ENCODE measurements at places on chromosomes 5 and 9. TPM values are rescaled to one million over a fixed set of nuclear protein-coding genes. Genes with fewer than 3 reads are reported as not detected.

GRCh38 chr9:82565188-82565969 lies 497.6 kb downstream of the RASEF start:
- no peak for DNase-seq

DNA sequence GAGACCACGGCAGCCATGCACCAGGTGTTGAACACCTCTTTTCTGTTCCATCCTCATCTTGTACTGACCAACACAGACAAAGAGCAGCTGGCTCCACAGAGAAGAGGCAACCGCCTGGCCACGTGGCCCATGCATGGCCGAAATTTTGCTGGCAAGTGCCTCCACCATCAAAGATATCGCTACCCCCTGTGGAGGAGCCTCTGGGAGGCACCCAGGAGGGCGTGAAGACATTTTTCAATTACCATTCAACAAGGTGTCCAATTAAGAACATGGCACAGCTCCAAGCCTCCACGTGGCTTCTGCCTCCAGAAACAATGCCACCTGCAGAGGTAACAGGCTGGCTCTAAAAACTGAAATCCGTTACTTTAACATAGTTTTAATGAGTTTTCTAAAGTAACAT lies 54.4 kb upstream of the CKS2 start:
- no peak for DNase-seq

- DNase-seq = no peak
Measured at GRCh38 chr5:68450245-68450852, 234.8 kb downstream of the PIK3R1 start.

- no peak for DNase-seq
Measured at GRCh38 chr5:164353155-164353554, 847.7 kb downstream of the MAT2B start.

Gene ADAMTSL2
- total RNA-seq = 1.1 TPM

DNA sequence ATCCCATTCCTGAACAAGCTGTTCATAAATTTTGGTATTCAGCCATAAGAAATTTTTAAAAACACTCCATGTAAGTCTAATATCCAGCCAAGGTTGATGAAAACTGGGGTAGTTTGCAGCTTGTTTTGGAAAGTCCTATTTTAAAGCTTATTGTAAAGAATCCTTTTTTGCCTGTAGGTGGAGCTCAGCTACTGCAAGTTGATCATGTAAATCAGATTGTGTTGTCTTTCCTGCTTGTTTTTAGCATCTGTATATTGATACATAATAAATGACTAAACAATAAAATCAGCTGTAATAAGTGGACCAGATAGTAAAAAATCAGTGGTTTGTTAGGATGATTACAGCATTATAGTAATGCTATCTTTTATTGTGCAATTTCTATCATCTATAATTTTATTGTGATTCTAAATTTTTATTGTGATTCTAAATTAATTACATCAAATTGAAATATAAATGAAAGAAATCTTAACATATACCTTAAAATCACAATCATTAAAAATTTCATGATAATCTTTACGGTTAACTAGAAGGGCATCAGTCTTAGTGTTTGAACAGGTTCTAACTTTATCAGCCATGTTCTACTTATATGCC lies 42.4 kb downstream of the CWC27 start:
- no peak for DNase-seq

- no peak for DNase-seq
Measured at GRCh38 chr9:74570879-74571512, 73.9 kb downstream of the RORB start.

- no peak for DNase-seq
Measured at GRCh38 chr9:106885451-106885850, 22.5 kb downstream of the ZNF462 start.

Gene SPATA9
- total RNA-seq = not detected

DNA sequence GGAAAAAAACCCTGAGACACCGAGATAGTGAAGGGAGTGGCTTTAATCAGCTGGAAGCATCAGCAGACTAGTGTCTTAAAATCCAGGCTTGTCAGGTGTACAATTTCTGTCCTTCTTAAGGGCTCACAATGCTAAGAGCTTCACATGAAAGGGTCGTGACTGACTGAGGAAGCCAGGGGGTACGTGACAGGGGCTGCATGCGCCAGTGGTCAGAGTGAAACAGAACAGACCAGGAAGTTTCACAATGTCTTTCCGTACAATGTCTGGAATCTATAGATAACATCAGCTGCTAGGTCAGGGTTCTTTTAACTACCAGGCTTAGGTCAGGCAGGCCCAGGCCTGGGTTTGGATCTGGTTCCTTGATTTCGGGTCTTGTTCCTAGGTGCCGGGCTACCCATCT lies 253.0 kb downstream of the CDH10 start:
- DNase-seq = no peak

Gene PDZD2
- total RNA-seq = 25.6 TPM

GRCh38 chr9:92740009-92740408 lies 24.6 kb downstream of the BICD2 start:
- DNase-seq = no peak

- no peak for DNase-seq
Measured at GRCh38 chr9:85404911-85405565, 336.7 kb downstream of the AGTPBP1 start.

DNA sequence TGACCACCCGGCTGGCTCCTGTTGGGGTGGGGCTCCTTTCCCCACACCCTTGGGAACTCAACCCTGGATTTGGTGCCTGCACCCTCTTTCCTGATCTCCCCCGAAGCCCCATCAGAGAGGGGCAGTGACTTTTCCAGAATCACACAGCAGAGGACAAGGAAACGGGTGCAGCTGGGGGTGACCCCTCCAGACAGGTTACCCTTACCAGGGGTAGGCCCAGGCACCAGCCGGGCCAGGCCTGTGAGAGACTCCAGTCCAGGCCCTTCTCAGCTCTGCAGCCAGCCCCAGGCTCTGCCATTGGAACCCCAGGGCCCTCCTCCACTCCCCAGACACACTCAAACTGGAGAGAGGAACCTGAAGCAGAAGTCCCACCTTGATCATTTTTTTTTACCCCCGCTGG lies 19.0 kb upstream of the PHYHD1 start:
- DNase-seq = no peak

DNA sequence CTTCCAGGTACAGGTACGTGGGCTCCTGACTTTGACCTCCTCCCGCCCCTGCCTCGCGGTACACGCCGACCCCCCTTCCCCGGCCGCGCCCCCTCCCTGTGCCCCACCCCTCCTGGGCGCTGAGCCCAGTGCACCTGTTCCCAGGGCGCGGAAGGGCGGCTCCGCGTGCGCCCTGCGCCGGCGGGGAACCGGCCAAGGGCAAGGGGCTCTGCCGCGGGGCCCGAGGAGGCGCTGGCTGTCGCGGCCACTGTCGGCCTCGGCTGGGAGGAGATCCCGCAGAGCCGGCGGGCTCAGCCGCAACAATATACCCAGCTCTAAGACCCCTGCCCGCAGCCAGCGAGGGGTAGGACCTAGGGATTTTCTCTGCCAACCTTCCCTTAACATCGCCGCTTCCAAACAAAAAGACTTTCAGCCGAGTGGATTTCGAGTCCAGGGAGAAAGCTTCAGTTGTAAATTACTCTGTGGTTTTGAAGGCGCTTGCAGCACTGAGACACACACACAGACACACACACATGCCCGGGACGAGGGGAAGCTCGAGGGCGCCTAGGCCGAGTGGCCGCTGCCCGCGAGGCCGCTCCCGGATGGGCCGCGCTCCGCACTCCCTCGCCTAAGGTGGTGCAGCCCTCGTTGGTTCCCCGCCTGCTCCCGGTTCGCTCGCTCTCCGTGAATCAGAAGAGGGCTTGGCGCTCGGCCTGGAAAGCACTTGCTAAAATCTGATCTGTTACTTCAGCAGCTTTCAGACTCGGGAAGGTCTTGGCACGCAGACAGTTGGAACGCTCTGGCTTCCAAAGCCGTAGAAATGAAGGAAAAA lies 1.2 kb downstream of the FGF18 start:
- DNase-seq = no peak

DNA sequence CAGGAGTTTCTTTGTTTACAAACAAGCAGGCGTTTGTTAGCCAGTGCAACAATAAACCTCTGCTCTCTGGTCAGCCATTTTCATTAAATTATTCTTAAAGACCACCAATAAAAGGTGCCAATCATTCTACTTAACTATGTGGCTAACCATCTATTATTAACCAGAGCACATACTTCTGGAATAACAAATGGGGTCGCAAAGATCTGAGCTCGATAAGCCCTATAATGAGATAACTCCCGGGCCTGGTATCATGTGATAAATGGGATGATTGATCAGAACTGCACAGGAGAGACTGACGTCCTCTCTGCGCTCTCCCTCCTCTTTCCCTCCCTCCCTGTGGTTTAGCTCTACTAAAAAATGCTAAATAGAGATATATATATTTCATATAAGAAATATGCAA lies 488.2 kb downstream of the NTRK2 start:
- DNase-seq = no peak

- no peak for DNase-seq
Measured at GRCh38 chr9:130768265-130768664, 66.8 kb upstream of the ABL1 start.

- no peak for DNase-seq
Measured at GRCh38 chr9:114374936-114375335, 12.8 kb downstream of the AKNA start.

GRCh38 chr5:145479271-145479670 lies 355.9 kb downstream of the PRELID2 start:
- DNase-seq = no peak

Gene ZFP2
- 1.1 TPM for total RNA-seq

GRCh38 chr9:115142517-115143270 lies 24.7 kb upstream of the TNC start:
- no peak for DNase-seq

DNA sequence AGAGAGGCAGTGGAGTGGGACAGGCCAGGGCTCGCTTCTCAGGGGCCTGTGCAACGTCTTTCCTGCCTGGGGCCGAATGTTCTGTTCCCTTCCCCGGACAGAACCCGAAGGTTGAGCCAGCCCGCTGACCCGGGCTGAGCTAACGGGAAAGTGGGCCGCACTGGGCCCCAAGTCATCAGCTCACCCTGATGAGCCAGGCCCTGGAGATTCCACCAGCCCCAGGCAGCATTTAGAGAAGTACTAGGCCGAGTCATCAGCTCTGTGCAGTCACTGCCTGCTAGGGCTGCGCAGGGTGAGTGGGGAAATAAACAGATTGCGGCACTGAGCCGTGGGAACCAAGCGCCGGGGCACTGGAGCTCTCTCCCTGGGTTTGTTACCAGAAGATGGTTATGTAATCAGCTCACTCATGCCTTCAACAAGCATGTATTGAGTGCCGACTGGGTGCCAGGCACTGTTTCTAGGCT lies 29.1 kb upstream of the DUSP1 start:
- DNase-seq = peak; percentile 24

DNA sequence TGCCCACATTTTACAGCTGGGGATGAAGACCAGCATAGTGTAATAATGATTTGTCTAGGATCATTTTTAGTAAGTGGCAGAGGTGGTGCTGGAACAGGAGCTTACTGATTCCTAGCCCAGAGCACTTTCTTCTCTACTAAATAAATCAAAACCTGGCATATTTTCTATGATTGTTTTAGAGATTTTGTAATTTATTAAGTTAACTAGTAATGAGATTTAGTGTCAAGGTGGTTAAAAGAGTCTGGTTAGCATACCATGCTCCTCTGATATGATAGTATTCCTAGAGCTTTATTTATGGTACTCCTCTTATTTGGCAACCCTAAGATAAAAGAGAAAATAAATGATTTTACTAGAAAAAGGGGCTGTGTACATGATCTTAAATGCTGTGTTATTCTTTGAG lies 604.0 kb downstream of the ISL1 start:
- DNase-seq = no peak

DNA sequence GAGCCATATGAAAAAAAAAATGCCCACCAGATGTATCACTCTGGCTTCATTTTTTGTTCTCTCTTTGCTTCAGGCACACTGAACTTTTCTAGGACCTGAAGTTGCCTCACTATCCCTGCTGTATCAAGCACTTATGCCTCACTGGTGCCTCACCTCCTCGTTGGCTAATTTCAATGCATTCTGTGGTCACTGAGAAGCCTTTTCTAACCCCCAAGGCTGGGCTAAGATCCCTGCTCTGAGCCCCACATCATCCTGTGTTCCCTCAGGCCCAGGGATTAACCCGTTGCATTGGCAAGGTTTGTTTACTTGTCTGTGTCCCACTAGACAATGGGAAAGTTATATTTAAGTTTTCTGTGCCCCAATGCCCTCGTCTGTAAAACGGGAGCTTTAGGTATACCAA lies 362.7 kb downstream of the OSTF1 start:
- DNase-seq = no peak

DNA sequence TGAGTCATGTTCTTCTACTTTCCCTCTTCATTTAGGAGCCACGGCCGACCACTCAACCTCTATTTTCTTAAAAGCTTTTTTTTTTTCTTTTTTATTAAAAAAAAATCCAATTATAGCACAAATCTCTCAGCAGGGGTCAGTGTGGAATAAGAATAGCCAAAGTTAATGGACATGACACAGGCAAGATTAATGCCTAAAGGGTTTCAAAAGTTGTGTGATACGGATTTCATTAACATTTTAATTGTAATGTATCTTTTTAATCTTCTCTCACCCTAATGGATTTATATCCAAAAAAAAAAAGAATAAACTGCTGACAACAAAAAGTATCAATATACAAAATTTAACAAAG lies 5.4 kb downstream of the NACC2 start:
- no peak for DNase-seq

- DNase-seq = no peak
Measured at GRCh38 chr9:83284746-83285145, 221.8 kb upstream of the RASEF start.

Gene CD72
- not detected for total RNA-seq

Gene SLC2A8
- total RNA-seq = 6.2 TPM

- no peak for DNase-seq
Measured at GRCh38 chr5:107616213-107616612, 54.5 kb downstream of the EFNA5 start.

Gene NOP16
- total RNA-seq = 35.0 TPM

GRCh38 chr5:118042076-118042475 lies 946.3 kb downstream of the DTWD2 start:
- no peak for DNase-seq

DNA sequence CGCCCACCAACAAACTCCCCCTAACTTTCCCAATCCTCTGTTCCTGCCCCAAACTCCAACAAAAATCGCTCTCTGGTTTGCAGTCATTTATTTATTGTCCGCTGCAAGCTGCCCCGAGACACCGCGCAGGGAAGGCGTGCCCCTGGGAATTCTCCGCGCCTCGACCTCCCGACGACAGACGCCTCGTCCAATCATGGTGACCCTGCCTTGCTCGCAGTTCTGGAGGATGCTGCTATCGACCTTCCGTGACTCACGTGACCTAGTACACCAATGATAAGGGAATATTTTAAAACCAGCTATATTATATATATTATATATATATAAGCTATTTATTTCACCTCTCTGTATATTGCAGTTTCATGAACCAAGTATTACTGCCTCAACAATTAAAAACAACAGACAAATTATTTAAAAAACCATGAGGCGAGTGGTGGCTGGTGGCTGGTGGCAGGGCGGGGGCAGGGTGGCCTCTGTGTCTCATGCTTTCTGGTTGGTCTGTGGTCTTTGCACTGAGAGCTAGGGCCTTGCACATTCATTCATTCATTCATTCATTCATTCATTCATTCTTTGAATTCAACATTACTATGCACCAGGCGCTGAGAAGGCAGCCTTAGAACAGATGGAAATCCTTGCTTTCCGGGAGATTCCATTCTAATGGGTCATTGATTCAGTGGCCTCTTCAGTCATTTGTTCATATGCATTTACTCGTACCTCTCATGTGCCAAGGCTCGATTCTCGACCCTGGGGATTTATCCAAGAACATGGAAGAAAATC lies 37.9 kb downstream of the FGF18 start:
- DNase-seq = no peak
